ENCODE measurements at places on chromosomes 7 and 10. TPM values are rescaled to one million over a fixed set of nuclear protein-coding genes. Genes with fewer than 3 reads are reported as not detected.

The CLRN3 gene
- total RNA-seq = 25.1 TPM

The KAZALD1 gene
- total RNA-seq = 0.78 TPM

The RPEL1 gene
- total RNA-seq = not detected

The ARMC3 gene
- not detected for total RNA-seq

The PLXDC2 gene
- 5.0 TPM for total RNA-seq

The STAMBPL1 gene
- 1.8 TPM for total RNA-seq

The LRRC17 gene
- total RNA-seq = 0.83 TPM

The MNX1 gene
- total RNA-seq = not detected

The KCTD7 gene
- 3.1 TPM for total RNA-seq

The RAB19 gene
- total RNA-seq = not detected

The CYP2C19 gene
- 13.0 TPM for total RNA-seq

The ENO4 gene
- total RNA-seq = not detected

The ITIH5 gene
- 0.30 TPM for total RNA-seq

The SYT15 gene
- total RNA-seq = 0.65 TPM

The SPDYE2 gene
- total RNA-seq = not detected

The MGAM2 gene
- 0.05 TPM for total RNA-seq

The CHST12 gene
- 8.2 TPM for total RNA-seq

GRCh38 chr10:17330501-17330900 lies 102.5 kb downstream of the VIM start:
- DNase-seq = no peak

GRCh38 chr7:131104596-131105293 lies 222.9 kb upstream of the MKLN1 start:
- no peak for DNase-seq

- no peak for DNase-seq
Measured at GRCh38 chr10:96967847-96968246, 135.7 kb downstream of the LCOR start.

DNA sequence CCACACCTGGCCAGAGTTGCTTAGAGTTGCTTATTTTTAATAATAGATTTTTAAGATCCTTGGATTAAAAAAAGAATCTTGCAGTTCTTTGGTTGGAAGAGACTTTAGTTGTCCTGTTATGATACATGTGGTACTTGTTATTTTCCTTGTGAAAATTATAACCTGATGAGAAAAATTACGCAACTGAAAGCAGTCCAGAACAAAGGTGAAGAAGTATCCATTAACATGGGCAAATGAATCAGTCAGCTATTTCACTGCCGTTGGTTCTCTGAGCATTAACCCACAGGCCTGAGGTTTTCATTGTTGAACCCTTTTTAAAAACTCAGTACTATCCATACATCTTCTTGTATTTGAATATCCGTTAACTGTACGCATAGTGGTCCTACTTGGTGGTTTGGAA lies 68.2 kb downstream of the GALNT11 start:
- no peak for DNase-seq

GRCh38 chr7:1651031-1651446 lies 19.0 kb upstream of the ELFN1 start:
- no peak for DNase-seq

GRCh38 chr7:155948845-155949244 lies 136.6 kb upstream of the SHH start:
- no peak for DNase-seq

- no peak for DNase-seq
Measured at GRCh38 chr7:73683788-73684693, 644 bp downstream of the BUD23 start.

DNA sequence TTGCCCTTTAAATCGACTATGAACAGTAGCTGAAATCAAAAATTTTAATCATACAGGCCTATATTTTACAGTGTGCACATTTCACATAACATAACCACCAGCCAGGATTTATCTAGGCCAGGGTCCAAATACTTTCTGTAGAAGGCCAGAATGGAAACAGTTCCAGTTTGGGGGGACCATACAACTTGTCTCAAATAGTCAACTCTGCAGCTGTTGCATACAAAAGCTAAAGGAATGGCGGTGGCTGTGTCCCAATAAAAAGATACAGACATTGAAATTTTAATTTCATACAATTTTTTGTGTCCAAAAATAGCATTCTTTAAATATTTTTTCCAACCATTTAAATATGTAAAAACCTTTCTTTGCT lies 742 bp upstream of the TYSND1 start:
- no peak for DNase-seq

GRCh38 chr7:41287559-41288335 lies 415.1 kb downstream of the INHBA start:
- peak; percentile 56 for DNase-seq

DNA sequence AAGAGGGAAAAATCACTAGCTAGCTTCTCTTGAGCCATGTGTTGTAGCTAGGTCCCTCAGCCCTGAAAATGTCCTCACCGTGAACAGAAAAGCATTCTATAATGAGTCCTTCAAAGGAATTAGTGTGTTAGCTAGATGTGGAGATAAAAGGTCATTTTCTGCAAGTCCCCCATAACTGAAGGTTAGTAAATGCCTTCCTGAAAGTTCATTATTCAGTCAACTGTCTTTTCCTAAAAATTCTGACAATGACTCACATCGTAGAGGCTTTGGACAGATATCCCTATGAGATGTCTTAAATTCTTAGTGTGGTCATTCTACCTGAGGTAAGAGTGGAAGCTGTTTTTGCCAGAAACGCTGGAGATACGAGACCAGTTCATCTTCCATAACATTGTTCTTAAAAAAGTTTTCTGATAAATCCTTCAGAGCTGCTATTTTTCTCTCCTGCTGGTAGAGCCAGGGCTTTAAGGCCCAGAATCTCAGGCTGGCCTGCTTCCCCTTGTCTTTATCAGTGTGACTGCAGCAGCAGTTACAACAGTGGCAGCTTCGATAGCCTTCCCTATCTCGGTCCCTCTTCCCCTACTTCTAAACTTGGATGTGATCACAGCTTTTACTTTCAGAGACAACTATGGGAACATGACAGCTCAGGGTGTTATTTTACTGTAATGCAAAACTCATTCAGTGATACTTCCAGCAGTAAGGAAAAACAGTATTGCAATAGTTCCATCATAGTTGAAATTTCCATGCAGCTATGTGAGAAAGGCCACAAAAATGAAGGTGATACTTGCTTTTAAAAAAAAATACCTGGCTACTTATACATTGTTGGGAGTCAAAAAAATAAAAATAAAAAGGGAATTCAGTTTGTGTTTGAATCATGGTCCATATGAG lies 37.3 kb upstream of the PRKAR2B start:
- no peak for DNase-seq

GRCh38 chr7:5387711-5388245 lies 35.9 kb downstream of the TNRC18 start:
- DNase-seq = no peak

DNA sequence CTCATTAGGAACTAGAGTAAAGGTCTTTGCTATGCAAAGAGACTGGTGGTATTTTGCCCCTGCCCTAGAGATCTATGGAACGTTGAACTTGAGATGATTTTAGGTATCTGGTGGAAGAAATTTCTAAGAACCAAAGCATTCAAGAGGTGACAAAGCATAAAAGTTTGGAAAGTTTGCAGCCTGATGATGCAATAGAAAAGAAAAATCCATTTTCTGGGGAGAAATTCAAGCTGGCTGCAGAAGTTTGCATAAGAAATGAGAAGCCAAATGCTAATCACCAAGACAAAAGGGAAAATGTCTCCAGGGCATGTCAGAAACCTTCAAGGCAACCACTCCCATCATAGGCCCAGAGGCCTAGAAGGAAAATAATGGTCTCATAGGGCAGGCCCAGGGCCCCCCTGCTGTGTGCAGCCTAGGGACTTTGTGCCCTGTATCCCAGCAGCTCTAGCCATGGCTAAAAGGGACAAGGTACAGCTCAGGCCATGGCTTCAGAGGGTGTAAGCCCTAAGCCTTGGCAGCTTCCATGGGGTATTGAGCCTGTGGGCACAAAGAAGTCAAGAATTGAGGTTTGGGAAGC lies 16.5 kb downstream of the TFPI2 start:
- no peak for DNase-seq

DNA sequence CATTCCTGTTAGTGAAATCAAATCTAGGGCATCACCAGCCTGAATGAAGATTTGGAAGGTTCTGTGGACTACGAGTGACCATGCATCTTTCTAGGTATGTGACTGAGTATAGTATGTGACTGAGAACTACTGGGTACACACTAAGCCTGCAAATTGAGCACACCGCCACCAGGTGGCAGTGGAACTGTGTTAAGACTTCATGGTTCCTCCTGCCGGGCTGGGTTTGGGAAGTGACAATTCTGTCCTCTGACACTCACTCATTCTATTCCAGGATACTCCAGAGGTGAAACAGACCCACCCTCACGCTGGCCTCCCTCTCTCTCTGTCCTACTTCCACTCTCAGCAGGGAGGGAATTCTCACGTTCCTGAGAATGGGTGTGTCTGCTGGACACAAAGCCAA lies 84.0 kb upstream of the TMEM248 start:
- no peak for DNase-seq

- DNase-seq = no peak
Measured at GRCh38 chr7:122006687-122007086, 133.7 kb downstream of the PTPRZ1 start.

DNA sequence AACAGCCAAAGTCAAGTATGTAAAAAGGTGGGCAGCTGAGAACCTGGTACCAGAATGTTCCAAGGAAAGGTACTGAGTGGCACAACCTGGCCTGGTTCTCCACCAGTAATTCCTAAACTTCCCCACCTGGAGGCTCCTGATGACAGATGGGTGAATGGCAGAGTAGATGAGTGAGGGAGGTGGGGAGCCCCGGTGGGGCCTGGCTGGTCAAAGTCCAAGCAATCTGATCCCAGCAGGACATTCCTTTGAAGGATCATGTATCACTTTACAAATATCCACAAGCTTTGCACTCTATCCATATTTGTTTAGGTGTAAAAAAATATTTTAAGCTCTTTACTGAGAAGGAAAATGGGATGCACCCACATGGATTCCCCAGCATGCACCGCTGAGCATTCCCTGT lies 250.2 kb downstream of the DPP6 start:
- DNase-seq = no peak

- DNase-seq = no peak
Measured at GRCh38 chr7:14233868-14234369, 244.5 kb upstream of the ETV1 start.

DNA sequence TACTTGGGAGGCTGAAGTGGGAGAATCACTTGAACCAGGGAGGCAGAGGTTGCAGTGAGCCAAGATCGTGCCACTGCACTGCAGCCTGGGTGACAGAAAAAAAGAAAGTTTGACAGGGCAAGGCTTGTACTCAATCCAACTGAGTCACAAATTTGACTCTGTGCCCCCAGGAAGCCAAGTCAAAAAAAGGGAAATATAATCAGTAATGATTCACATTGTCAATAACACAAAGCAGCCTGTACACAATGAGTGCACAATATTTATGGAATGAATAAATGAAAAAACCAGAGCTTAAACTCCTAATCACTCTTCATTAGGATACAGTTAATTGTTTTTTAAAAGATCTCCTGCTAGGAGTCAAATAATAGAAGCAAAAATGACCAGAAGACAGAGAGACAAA lies 6.4 kb downstream of the NAPEPLD start:
- no peak for DNase-seq

DNA sequence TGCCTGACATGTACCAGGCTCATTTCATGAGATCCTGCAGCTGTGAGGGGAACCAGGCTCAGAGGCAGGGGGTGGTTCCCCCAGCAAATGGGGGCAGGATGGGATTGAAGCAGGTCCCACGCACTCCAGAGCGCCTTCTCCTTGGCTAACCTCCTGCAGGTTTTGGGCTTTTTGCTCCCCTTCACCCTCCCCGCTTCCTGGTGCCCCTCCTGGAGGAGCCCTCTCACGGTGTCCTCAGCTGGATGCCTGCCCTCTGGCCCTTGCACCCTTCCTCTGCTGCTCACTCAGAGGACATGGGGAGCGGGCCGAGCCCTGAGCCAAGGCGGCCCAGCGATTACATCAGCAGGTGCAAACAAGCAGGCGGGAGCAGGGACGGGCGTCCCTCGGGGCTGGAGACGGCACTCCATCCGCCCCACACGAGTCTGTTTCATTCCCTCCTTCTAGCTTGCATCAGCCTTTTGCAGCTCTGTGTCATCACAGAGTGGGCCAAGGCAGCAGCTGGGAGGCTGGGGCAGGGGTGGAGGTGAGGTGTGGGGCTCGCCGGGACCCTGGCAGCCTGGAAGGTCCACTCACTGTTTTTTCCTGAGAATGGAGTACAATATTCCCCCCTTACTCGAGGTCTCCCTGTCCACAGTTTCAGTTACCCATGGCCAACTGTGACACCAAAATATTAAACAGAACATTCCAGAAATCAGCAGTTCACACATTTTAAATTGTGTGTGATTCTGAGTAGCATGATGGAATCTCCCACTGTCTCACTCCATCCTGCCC lies 52.7 kb upstream of the SLC29A3 start:
- DNase-seq = peak; percentile 58

- no peak for DNase-seq
Measured at GRCh38 chr7:66886152-66886551, 34.9 kb upstream of the TMEM248 start.

DNA sequence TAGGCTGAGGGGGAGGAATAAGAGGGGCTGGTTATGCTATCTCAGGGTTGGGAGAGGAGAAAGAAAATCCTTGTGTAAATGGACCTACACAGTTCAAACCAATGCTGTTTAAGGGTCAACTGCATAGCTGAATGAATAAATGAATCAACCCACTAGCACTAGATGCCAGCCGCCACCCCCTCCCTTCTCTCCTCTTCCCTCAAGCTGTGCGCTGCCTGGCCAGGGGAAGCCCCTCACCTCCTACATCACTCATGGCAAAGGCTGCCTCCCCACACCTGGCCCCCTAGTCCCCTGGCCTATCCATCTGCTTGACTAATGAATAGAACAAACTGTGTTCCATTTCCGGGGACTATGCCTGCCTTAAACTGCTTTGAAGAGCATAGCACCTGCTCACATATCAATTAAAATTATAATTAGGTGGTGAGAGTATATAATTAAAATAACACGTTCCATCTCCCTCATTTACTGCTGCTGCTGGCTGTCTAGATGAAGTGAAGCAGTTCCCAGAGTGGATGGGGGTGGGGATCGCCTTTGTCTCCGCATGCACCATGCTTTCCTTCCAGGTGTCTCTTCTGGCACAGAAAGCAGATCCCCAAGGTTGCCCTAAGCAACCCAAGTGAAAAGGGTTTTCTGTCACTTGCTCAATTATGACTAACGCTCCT lies 32.6 kb downstream of the GRID1 start:
- DNase-seq = no peak

GRCh38 chr10:75611172-75611992 lies 180.0 kb downstream of the LRMDA start:
- no peak for DNase-seq

DNA sequence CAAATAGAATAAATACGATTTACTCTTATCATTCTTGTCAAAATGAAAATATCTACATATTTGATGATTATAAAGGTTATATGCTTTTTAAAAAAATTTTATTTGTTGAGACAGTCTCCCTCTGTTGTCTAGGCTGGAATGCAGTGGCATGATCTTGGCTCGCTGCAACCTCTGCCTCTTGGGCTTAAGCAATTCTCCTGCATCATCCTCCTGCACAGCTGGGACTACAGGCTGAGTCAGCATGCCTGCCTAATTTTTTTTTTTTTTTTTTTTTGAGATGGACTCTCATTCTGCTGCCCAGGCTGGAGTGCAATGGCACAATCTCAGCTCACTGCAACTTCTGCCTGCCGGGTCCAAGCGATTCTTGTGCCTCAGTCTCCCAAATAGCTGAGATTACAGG lies 48.9 kb downstream of the PUS7 start:
- DNase-seq = no peak

GRCh38 chr10:34297541-34298345 lies 517.4 kb downstream of the PARD3 start:
- DNase-seq = no peak
